Stimulated activated CD4-positive, alpha-beta T cell treated with anti-CD3 and anti-CD28 coated beads, Interleukin-1b, Interleukin-23, amount 100 ng/mL, for 1 hour (primary cell): ENCODE measurements at places on chromosomes 6 and 20.

GRCh38 chr6:108850669-108851465, 2.6 kb downstream of the ARMC2 start:
- DNase-seq: no peak

DNA sequence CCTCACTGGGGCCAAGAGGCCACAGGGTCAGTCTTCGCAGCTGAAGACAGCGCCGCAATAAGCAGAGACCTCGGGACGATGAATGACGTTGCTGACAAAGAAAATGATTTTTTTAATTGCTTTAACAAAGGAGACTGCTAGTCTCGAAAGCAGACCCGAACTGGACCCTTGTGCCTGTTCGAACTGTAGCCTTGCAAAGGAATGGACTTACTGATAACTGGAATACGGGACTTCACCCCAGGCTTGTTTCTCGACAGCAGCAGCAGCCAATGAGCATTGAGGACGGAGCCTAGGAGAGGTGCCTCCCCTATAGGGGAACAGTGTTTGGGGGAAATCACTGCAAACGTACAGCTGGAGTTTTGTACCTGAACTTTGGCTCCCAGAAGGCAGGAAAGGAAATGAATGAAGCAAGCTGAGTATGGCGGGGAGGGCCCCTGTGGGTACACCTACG, 1.3 kb upstream of the TAF4 start:
- DNase-seq: no peak

DNA sequence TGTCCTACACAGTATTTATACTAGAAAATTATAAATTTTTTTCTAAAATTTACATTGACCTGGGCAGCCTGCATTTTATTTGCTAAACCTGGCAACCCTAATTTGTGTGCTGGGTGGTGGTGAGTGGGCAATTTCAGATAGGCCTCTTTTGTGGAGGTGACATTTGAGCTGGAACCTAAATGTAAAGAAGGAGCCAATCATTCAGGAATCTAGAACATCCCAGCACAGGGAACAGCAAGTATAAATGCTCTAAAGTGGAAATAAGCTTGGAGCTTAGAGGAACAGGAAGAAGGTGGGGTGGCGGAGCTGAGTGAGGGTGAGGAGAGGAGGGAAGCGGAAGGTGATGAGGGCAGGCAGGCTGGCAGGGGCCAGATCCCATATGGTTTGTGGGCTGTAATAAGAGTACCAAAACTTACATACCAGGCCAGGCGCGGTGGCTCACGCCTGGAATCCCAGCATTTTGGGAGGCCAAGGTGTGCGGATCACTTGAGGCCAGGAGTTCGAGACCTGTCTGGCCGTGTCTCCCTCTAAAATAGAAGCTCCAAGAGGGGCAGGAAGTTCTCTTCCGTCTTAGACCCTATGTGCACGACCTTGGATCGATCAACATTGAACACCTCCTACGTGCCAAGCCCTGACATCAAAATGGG, 549 bp upstream of the CSE1L start:
- no peak for DNase-seq

GRCh38 chr6:152471456-152472265, 165.5 kb downstream of the SYNE1 start:
- no peak for DNase-seq

DNA sequence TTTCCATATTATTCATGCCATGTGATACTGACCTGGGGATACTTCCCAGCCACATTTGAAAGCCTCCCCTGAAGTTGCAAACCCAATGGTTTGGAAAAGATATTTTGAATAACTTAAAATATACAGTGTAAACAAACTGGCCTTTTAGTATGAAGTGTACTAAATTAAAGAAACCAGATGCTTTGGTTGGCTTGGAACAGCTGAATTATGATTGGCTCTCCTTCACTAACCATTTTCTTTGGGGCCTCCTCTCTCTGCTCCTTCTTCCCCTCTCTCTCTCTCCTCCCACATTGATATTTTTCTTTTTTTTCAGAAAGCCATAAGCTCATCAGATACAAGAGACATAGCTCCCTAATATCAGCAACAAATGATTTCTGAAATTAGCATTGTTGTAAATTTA, 166.6 kb downstream of the MTFR2 start:
- no peak for DNase-seq

DNA sequence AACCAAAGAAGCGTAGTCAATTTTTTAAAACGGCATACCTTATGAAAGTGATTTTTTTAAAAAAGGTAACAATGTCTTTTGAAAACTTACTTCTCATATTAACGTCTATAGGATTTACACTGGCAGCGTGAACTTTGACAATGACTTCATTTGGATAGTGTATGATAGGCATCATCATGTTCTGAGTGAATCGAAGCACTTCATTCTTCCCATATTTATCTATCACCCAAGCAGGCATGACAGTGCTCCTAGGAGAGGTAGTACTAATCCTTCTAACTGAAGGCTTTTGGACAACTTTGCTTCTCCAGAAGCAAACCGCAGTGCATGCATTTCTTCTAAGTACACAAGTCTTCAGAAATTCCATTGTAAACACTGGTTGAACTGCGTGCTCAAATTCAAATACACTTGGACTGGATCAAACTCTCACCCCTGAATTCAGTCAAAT, 618 bp downstream of the RTN4IP1 start:
- DNase-seq: no peak

DNA sequence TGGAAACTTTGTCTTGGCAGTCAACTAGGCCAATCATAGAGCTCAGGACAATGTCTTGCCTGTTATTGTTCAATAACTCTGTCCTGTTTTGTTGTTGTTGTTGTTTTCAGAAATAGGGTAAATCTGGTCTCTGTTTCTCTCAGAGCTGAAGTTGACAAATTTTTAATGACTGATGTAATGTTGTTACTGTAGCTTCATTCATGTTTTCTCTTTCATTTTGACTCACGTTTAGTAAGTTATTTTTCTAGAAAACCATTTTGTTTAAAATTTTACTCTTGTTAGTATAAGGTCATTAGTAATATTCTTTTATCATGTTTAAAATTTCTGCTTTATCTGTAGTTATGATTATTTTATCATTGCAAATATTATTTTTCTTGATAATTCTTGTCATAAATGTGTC, 51.6 kb upstream of the GRIK2 start:
- no peak for DNase-seq

DNA sequence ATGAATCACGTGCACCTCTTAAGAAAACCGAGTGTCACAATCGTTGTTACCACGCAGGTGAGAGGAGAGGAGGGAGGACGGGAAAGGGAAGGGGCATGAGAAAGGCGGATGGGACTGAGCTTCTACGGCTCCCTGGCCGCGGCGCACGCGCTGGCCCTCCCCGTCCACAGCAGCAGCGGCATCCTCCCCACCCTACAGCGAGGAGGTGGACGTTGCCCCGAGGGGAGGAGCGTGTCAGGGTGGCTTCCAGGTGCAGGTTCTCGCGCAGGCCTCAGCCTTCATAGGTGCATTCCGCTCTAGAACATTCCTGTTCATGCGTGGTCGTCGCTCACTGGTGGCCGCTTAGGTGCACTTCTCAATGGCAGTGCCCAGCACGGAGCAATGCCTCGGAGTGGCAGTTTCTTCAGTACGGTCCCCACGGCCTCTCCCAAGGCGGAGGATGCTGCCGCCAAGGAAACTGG, 29.7 kb upstream of the AFDN start:
- DNase-seq: no peak

- no peak for DNase-seq
These were observed 325.5 kb upstream of the ARID1B start for GRCh38 chr6:156451726-156452125.

DNA sequence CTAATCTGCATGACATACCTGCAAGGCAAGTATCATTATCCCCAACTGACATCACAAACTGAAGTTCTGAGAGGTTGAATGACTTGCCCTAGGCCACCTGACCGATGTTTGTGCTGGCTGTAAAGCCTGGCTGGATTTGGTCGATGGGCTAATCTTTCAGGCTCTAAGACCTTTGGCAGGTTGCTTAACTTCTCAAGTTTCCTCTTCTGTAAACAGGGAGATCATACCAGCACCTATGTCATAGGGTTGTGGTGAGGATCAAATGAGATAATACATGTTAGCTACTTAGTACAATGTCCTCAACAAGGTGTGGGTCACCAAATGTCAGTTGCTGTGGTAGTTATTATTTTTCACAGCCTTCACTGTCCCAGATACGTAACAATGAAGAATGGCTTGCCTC, 14.2 kb downstream of the ANKRD66 start:
- no peak for DNase-seq
